ENCODE measurements at places on chromosomes 12 and 14.

DNA sequence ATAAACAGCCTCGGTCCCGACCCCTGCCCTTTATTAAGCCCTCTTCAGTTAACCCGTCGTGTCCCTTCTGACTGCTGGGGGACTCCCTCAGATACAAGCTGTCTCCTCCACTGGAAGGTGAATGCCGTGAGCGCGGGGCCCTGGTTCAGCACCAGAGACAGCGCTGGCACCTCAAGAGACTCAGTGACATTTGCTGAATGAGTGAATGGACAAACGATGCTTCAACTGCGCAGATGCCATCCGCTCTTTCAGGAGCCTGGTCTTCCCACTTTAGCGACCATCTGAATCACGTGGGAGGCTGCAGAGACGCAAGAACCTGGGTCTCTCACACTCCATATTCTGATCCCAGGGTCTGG, 92.6 kb upstream of the SFSWAP start:
- peak; percentile 39 for DNase-seq

- no peak for DNase-seq
Observed at GRCh38 chr12:10098791-10099190, at the start of gene CLEC1A. CLEC1A (minus strand) TSS chr12:10098985; CDS start chr12:10098922, 63 bp downstream.

DNA sequence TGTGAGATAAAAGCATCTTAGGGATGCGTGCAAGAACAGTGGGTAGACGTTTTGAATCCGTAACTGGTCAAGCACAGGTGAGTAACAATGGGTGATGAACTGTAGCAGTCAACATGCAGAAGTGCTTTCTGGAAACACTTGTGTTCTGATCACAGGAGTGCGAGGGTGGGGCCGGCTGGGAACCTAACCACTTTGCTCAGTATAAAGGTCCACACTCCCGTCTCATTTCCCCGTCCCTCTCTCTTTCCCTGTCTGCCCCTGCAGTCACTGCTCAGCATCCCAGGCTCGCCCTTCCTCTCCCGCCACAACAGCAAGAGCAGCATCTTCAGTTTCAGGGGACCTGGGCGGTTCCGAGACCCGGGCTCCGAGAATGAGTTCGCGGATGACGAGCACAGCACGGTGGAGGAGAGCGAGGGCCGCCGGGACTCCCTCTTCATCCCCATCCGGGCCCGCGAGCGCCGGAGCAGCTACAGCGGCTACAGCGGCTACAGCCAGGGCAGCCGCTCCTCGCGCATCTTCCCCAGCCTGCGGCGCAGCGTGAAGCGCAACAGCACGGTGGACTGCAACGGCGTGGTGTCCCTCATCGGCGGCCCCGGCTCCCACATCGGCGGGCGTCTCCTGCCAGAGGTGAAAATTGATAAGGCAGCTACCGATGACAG, 127.1 kb downstream of the FIGNL2 start:
- no peak for DNase-seq

DNA sequence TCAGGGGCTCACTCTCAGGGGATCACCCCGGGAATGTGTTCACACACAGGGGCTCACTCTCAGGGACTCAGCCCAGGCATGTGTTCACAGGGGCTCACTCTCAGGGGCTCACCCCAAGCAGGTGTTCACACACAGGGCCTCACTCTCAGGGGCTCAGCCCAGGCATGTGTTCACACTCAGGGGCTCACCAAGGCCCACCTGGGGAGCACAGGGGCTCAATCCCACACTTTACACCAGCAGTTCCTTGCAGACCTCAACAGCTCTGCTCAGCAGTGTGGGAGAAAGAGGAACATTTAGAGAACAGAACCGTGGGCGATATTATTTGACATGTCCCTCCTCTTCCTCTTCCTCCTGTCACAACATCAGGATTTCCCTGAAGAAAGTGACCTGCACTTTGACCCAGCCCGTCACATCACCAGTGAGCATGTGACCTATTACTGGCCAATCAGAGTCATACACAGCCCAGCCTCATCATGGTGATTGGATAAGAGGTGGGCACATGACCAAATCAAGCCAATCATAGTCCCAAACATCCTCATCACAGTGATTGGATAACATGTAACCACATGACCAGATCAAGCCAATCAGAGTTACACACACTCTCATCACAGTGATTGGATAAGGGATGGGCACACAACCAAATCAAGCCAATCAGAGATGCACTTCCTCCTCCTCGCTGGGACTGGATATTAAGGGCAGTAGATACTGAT, 359.4 kb upstream of the SFSWAP start:
- no peak for DNase-seq

DNA sequence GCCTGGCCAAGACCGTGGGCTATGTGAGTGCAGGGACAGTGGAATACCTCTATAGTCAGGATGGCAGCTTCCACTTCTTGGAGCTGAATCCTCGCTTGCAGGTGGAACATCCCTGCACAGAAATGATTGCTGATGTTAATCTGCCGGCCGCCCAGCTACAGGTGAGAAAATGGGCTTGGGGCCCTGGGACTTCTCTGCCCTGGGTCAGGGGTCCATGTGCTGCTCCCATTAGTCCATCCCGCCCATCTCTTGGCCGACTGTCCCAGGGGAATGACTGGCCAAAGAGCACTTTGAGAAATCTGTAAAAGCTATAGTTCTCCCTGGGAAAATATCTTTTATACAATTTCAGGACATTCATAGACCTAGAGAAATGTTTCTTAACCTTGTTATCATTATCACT, 63.5 kb downstream of the ACACB start:
- DNase-seq: no peak

GRCh38 chr12:53782093-53782703, 30.4 kb upstream of the CISTR start:
- no peak for DNase-seq

DNA sequence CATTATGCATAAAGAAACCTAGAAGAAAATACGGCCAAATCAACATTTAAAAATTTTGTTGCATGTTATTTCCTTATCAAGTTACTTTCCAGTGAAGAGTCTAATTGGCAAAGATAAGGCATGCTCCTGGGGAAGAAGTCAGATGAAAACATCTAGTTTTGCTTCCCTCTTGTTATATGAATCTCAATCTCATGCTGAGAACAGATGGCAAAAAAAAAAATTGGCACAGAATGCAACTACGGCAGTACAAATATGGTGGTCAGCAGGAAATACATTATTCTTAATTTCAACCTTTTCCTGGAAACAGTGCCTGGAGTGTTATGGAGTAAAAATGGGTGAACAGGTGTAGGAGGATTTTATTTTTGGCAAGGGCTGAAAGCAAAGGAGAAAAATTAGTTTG, 32.8 kb downstream of the HECTD4 start:
- no peak for DNase-seq

GRCh38 chr14:55298500-55298822, 27.2 kb downstream of the FBXO34 start:
- no peak for DNase-seq

DNA sequence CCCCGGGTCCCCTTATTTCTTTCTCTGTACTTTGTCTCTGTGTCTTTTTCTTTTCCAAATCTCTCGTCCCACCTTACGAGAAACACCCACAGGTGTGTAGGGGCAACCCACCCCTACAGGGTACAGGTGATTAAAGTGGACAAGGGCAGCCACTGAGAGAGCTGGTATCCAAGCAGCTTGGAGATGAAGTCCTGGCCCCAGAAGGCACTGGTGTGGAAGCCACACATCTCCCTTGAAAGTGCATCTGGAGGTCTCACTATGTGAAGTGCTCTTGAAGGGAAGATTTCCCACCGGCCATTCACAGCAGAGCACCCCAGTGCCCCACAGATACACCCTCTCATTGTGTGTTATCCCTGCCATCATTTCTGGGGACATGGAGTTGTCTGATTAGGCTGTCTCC, 6.3 kb upstream of the BICD1 start:
- no peak for DNase-seq

DNA sequence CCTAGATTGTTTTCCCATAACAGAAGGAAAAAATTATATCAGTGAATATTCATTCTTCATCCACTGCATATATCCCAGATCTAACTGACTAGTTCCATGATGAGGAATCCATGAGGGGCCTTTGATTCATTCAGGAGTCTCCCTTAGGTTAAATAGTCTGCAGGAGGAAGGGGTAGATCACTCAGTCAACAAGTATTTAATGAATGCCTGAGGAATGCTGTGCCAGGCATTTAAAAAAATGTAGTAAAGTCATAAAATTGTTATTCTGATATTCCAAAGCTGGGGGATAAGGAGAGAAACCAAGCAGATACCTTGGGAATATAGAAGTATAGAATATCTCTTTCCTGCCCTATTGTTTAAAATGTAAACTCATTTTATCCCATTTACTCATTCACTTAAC, 216.2 kb upstream of the CAND1 start:
- no peak for DNase-seq

DNA sequence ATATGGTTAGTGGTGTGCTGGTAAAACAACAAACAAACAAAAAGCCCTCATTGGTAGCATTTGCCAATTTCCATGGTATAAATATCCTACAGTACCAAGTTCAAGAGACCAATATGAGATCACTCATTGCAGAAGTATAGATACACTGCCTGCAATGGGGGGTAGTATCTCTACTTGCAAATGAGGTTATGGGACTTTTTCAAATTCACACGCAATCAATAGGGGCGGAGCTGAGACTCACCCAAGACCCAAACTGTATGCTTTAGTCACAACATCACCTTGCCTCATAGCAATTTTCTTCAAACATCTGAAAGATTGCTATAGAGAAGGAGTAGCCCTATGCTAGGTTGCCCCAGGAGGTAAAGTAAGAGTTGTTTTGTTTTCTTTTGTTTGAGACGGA, 93.7 kb downstream of the VCPKMT start:
- DNase-seq: no peak

DNA sequence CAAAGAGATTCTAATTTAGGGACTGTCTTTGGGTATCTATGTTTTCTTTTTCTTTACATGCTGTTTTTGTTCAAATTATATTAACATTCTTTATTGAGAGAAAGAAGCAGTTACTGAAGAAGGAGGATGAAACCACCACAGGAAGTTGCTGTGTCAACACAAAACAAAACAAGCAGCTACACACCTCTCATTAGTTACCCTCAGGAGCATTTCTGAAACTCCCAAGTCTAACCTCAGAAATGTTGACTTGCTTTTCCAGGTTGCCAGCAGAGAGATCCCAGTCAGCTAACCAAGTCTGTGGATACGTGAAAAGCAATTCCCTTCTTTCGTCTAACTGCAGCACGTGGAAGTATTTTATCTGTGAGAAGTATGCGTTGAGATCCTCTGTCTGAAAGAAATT, 33.5 kb downstream of the CLEC1A start:
- DNase-seq: no peak

GRCh38 chr12:49451468-49452259, 84.4 kb downstream of the SPATS2 start:
- DNase-seq: no peak

GRCh38 chr12:111428728-111429175, 23.0 kb downstream of the SH2B3 start:
- no peak for DNase-seq

GRCh38 chr12:77213319-77213718, 147.9 kb upstream of the E2F7 start:
- no peak for DNase-seq

DNA sequence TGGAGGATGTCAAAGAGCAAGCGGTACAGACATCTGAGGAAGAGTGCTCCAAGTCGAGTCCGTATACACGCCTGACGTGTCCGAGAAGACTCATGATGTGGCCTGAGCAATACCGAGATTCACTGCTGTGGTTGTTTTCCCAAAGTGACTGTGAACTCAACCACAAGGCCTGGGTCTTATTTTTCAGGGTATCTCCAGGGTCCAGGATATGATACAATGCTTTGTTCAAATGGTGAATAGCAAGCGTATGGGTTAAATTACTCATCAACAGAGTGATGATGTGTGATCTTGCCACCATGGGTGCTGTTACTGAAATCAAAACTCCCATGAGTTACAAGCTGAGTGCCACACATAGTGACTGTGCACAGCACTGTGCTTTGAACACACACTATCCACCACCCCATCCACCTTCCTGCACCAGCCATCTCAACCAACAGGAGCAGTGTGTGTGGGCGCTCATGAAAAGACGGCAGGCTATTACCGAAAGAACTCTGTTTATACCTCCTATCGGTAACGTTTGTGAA, 109.6 kb downstream of the BCAT1 start:
- peak; percentile 75 for DNase-seq

- DNase-seq: no peak
Observed at GRCh38 chr14:55043528-55043927, 7.9 kb upstream of the MAPK1IP1L start.

GRCh38 chr14:23069413-23069806, 12.1 kb upstream of the CDH24 start:
- no peak for DNase-seq

GRCh38 chr14:70073924-70074566, 114.7 kb downstream of the SLC8A3 start:
- peak; percentile 75 for DNase-seq

GRCh38 chr12:19183121-19183838, 53.7 kb downstream of the PLEKHA5 start:
- DNase-seq: peak; percentile 53

DNA sequence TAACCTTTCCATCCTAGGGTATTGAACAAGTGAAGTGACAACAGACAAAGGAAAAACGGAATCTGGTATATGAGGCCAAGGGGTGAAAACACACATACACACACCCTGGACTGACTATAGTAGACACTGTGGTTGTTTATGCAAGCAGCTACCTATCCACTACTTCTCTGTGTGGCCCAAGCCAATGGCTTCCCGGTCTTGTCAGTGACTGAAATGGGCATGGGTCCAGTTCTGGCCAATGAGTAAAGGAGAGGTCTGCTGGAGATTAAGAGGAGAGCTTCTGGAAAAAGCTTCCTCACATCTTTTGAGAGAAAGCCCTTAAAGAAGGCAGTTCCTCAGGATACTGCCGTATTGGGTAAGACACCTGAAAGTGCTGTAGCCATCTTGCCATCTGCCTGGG, 19.3 kb downstream of the MBIP start:
- peak; percentile 12 for DNase-seq

DNA sequence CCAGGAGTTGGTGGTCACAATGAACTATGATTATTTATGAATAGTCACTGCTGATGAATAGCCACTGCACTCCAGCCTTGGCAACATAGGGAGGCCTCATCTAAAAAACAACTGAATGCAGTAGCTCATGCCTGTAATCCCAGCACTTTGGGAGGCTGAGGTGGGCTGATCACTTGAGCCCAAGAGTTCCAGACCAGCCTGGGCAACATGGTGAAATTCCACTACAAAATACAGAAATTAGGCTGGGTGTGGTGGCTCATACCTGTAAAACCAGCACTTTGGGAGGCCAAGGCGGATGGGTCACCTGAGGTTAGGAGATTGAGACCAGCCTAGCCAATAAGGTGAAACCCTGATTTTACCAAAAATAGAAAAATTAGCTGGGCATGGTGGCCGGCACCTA, 13.5 kb upstream of the FAM177A1 start:
- DNase-seq: no peak

All from GM23248 (cell line).